ENCODE measurements at places on chromosomes 12 and 14.

DNA sequence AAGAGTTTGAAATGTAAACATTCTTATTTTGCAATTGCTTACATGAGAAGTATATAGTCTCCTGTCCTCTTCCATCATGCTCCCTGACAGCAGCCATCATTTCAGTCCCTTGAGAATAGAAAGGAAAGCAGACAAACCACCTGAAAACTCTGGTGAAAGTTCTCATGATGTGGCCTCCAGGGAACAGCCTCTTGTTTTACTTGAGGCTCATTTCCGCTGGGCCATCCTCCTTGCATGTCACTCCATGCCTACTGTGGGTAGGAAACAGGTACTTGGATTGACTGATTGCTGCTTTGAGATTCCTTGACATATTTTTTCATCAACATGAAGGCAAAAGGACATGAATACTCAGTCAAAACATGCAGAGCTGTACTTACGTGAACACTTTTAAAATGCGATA, 6.0 kb downstream of the SYT1 start:
- no peak for DNase-seq

GRCh38 chr12:122172262-122172939, 1.6 kb downstream of the IL31 start:
- no peak for DNase-seq

- no peak for DNase-seq
Measured at GRCh38 chr12:65384240-65384639, 105.8 kb downstream of the MSRB3 start.

GRCh38 chr12:124392667-124393413, 97.9 kb downstream of the RFLNA start:
- DNase-seq = no peak

DNA sequence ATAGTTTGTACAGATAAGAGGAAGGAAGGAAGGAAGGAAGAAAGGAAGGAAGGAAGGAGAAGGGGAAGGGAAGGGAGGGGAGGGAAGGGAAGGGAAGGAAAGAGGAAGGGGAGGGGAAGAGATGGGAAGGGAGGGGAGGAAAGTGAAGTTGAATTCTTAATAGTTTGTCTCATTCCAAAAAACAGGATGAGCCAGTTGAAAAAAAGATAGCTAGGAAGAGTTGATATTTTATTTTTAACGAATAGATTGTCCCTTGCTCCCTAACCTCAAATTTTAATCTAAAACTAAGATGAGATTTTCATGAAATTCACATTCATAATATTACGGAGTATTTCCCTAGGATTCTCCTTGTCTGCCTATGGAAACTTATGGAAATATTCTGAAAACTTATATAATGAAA, 80.7 kb downstream of the ZFC3H1 start:
- no peak for DNase-seq

DNA sequence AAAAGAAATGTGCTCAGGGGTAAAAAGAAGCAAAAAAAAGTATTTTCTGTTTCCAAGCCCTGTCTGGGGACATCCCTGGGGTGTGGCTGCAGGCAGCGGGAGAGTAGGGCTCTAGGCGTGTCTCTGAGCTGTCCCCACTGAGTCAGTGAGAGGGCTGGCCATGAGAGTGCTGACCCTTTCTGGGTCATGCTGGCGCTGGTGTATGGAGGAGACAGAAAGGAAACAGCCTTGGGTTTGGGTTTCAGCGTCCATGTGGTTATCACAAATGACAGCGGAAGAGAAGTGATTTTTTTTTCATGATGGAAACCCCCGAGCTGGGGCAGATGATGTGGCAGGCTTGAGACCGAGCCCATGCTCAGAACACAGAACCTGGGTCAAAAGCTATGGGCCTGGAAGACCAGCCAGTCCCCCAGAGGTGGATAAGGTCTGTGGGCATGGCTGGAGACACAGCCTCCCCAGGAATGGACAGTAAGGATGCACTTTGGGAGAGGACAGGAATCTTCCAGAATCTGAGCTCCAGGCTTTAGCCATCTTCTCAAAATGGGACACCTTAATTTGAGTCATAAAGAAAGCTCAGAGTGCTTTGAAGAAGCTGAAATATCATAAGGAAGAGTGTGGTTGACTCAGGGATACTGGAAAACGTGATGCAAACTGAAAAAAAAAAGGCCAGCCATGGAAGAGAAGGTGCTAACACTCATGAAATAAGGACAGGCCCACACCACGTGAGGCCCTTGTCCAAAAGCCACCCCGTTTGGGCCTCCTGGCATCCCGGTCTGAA, 36.2 kb downstream of the SYNE3 start:
- peak; percentile 40 for DNase-seq

GRCh38 chr14:66401449-66402095, 84.6 kb upstream of the CCDC196 start:
- no peak for DNase-seq

DNA sequence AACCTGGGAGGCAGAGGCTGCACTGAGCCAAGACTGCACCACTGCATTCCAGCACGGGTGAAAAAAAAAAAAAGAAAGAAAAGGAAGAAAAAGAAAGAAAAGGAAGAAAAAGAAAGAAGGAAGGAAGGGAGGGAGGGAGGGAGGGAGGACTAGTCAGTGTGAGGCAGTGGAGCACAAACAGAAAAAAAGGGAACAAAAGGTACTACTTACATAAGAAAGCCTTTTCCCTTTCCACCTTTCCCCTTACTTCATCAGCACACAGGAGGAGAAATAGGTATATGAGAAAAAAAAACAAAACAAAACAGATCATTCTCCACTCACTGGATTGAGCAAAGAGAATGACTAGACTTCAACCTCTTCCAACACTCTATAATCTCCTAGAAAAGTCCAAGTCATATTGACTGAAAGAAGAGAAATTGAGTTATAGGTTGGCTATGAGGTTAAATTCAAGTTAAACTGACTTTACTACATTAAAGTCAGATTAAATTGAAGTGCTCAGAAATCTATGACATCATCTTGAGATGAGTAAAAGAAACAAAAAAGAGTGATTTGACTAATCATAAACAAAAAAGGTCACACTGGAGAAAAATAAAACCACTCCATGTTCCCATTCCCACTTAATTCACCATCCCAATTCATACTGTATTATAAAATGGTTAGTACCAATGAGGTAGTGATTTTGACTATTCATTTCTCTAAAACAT, 43.6 kb downstream of the NOVA1 start:
- DNase-seq = no peak

DNA sequence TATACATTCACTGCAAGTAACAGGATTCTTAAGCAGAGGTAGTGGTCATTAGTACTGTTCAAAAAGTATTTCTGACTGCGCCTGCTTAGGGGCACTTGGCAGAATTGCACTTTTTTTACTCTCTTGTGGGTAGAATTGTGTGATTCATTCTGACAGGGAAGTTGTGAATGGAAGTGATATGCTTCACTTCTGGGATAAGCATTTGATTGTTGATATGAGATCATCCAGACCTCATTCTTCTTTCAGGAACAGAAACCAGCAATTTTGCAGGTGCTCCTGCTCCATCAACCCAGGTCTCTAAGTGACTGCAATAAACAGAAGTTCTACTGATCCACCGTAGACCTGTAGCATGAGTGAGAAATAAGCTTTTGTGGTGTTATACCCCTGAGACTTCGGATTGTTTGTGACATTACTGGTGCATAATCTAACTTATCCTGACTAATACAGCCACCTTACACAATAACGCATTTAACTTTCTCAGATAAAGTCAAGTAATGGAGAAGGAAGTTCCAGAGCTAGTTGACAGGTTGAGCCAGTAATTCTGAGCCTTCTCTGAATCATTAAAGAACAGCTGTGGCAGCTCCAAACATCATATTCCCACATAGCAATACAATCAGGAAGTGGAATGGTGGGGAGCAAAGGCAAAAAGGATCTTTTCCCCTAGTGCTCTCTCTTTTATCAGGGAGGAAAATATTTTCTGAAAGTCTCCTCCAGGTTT, 387.9 kb downstream of the SYT1 start:
- DNase-seq = no peak

DNA sequence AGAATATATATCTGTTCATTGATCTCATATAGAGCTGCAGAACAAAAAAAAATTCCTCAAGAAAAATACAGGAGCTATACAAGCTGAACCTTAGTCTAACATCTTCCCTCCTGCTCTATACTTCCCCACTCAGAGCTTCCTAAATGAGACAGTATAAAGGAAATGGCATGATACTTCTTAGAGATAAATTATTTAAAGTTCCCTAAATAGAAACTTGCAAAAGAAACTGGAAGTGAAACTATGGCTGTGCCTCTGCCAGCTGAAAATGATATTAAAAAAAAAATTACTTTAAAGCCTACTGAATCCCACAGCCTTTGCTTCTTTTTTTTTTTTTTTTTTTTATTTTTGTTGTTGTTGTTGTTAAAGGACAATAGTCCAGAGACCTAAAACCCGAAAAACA, 11.6 kb upstream of the NEK9 start:
- no peak for DNase-seq

- no peak for DNase-seq
Measured at GRCh38 chr12:108721824-108722223, 9.5 kb downstream of the CORO1C start.

- DNase-seq = peak; percentile 48
Measured at GRCh38 chr14:64879635-64880220, at the start of gene SPTB. Gene SPTB, minus strand, starts transcription at chr14:64879907. Its CDS starts 56,813 bp downstream, at chr14:64823094.

- DNase-seq = no peak
Measured at GRCh38 chr14:76754586-76754985, 6.7 kb upstream of the VASH1 start.

DNA sequence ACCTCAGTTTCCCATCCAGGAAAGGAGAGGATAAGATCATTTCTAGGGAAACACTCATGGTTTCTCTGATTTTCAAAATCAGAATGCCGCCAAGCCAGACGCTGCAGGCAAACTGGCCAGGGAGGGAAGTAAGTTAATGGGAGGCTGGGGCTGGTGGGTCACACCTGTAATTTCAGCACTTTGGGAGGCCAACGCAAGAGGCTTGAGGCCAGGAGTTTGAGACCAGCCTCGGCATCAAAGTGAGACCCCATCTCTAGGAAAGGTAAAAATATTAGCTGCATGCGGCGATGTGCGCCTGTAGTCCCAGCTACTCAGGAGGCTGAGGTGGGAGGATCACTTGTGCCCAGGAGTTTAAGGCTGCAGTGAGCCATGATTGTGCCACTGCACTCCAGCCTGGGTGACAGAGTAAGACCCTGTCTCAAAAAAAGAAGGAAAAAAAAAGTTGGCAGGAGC, 587 bp downstream of the SELPLG start:
- DNase-seq = no peak

DNA sequence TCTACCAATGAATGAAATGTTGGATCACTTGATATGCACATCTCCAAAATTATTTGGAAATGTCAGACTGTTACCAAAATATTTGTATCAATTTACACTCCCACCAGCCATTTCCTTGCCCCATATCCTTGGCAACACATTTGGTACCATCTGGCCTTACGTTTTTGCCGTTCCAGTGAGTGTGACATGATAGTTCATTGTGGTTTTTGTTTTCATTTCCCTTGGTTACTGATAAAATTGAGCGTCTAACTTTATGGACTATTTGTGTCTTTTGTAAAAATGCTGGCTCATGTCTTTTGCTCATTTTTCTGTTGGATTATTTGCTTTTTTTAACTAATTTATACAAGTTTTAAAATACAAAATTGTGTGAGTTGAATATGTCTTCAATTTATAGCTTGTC, 11.0 kb downstream of the KLHDC1 start:
- no peak for DNase-seq

DNA sequence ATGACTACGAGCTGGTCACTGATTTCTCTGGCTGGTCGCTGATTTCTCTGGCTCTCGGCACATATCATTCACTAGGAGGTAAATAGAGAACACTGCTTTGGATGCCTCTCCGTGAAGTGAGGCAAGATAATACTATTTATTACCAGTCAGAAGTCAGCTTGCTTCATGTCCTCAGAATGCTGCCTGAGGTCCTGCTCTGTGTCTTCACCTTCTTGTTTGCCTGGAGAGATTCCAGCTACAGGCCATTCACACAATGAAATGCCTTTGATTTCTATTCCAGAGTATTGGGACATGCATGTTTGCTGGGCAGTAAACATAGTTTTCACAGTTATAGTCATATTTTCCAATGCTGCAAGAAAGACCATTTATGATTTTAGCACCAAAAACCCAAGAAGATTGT, 106.7 kb downstream of the AEBP2 start:
- DNase-seq = no peak

DNA sequence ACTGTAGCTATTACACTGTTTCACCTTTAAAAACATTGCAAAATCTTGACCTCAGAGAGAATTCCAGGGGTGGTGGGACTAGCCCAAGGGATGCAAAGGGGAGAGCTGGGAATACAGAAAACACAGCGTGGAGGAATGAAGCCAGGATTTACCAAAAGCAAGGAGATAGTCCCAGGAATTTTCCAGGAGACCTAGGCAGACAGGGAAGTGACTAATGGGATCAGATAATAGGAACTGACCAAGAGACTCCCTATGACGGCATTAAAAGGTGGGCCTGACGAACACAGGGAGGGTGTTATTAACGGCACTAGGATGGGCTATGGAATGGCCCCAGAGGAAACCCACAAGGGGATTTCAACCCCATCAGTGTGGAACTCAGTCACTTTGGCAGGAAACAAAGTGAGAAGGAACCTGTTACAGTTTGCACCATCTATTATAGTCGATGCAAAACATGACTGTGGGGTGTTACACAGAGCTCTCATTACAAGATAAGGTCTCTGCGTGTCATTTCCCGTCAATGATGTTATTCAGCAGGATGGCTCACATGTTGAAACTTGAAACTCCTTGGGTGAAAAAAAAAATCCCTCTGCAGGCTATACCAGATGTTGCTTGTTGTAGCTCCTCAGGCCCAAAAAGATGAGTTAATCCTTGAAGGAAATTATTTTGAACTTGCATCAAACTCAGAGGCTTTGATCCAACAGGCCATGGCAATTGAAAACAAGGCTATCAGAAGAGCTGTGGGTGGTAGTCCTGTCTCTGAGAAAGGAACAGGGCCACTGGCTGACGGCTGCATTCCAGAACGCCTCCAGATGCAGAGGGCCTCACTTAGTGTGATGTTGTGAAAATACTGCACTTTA, 58.7 kb downstream of the DRAM1 start:
- no peak for DNase-seq

DNA sequence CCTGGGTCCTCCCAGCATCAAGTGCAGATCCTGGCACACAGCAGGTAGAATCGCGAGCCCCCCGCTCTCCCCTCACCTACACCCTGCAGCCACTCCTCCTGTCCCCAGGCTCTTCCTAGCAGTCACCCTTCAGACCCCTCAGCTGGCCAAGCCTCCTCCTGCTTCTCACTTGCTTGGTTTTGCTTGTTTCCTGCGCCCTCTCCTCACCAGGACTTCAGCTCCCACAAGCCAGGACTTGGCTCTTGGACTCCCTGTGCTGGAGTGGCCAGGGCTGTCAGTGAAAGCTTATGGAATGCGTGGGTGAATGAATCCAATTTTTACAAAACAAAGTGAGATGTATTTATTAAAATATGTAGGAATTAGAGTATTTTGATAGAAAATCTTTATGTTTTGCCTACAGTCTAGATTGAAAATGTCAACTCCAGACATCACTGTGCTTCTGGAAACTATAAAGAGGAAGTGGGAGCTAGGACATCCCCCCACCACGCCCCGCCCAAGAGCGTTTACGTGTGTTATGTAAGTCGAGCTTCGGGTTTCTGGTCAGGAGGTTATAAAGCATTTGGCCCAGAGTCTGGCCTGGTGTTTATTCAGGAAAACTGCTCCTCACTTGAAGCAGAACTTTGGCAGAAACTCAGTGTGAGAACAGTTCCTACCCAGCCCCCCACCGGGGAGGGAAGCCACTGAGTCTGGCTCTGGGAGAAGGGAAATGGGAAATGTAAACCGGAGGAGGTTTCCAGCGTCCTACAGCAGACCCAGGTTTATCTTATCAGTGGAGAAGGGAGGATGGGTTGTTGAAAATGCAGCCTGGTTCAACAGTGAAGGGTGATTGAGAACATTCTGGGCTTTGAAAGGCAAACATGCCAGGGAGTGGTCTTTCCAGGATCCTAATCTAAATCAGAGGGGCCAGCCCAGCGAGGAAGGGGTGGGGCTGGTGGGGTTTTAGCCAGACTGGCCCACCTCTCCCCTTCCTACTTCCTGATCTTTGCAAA, 8.8 kb downstream of the ALDH2 start:
- no peak for DNase-seq
